ENCODE measurements at places on chromosomes 5 and 9.

GRCh38 chr9:35729700-35730485 is 2.1 kb downstream of the TLN1 start:
- DNase-seq = peak; percentile 31

GRCh38 chr5:95591490-95591901 is 28.4 kb upstream of the GPR150 start:
- DNase-seq = no peak

- DNase-seq = no peak
Measured at GRCh38 chr5:53418826-53419658, 61.4 kb upstream of the FST start.

DNA sequence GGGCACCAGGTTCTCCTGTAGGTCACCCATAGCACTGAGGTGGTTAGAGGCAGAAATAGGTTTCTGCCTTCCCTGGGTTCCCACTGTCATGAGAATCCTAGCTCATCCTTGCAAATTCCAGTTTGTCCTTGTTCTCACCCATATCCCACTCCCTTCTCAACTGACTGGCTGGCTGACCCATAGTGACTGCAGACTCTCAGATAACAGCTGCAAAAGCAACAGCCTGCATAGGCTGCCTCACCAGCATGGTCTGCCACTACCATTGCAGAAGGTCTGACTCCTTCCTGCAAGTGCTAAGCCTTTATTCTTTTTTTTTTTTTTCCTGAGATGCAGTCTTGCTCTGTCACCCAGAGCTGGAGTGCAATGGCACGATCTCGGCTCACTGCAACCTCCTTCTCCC is 194.0 kb downstream of the SEMA6A start:
- DNase-seq = no peak

DNA sequence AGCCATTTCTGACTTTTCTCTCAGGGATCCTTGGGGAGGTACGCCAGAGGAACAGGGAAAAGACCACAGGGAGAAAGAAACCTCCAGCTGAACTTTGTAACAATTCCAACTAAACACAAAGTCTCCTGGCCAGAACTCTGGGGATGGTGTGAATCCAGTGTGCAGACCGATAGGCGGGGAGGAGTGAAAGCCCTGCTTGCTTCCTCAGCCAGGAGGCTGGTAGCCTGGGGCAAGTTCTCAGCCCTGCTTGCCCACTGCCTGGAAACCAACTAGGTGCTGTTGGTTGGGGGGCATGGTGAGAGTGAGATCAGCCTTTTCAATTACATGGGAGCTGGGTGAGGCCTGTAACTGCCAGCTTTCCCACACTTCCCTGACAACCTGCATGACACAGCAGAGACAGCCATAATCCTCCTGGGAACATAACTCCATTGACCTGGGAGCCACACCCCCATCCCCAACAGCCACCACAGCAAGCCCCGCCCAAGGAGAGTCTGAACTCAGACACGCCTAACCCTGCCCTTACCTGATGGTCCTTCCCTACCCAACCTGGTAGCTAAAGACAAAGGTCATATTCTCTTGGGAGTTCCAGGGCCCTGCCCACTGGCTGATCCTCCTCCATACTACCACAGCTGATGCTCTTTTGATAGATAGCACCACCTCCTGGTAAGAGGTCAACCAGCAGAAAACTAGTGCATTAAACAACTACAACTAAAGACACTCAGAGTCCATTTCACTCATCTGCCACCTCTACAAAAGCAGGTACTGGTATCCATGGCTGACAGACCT is 100.1 kb upstream of the TNFAIP8 start:
- DNase-seq = no peak

- DNase-seq = no peak
Measured at GRCh38 chr9:91336786-91337185, 24.9 kb downstream of the AUH start.

- no peak for DNase-seq
Measured at GRCh38 chr5:147904110-147904509, 2.2 kb downstream of the C5orf46 start.

- no peak for DNase-seq
Measured at GRCh38 chr9:123457583-123457982, 101.6 kb downstream of the CRB2 start.

DNA sequence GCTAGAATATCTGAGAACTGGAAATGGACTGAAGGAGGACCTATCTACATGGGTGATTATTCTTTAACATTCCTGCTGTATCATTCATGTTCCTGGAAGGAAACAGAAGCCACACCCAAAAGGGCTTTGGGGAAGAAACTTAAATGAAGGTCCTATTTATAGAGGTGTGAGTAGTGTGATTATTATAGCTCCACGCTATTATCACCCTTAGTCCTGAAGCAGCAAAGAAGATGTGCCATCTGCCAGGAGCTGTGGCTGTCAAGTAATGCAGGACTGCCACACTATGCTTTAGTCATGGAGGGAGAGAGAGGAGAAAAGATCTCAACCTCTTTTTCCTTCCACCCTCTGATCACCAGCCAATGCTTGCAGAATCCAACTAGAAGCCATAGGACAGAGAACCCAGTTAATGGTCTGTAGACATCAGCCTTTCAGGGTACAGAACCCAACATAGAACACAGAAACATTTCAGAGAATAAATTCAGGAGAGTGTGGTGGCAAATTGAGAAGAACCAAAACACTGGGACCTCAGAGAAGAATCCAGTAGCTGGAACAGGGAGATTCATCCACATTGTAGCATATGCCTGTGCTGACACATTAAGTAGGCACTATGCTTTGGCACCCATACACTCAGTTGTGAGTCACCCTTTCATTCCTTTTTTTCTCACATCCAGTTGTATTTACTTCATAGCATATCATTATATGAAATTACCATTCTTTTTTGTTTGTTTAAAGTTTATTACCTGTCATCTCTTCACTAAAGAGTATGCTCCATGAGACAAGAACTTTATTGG is 21.0 kb upstream of the RNF180 start:
- DNase-seq = no peak

DNA sequence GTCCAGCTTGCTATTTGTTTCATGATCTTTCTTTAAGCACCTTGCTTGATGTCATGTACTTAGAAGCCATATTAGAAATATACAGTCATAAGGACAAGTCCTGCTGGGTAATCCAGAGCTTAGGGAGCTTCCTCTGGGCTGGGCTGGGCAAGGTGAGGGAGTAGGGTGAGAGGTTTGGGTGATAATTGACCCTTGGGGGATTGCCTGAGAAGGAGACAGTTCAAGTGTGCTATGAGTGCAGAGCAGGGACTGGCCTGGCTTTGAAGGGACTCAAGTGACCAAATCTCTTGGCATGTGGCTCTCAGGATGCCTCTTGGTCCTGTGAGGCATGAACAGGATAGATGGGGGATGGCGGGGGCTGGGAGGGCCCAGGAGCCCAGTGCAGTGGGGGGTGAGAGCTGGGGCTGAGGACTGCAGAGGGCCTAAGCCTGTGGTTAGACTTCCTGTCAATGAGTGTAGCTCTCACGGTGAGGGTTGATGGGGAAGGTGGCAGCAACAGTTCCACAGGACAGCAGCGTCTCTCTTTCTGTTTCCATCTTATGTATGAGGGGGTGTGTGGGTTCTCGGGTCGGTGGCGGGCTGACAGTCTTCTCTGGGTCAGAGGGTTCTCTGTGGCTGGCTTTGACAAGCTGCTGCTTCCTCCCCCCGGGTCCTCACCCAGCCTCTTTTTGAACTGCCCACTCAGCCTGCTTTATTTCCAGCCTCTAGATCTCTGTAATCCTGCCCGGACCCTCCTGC is 53.5 kb downstream of the RGS3 start:
- peak; percentile 86 for DNase-seq

DNA sequence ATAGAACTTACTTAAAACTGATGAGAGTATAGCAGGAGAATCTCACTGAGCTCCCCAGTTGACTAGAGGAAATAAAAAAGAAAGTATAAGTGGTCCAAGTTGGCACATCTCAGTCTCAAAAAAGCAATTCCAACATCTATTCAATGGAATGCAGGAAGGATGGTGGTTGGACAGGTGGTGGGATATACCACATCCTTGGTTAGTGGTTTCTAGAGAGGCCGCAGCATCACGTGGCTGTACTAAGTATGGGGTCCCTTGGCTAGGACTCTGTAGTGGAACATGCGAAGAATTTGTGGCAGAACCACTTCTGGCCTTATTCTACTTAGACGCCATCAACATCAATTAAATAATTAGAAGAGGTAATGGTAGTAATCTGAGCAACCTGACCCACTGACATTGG is 232.4 kb downstream of the SAXO1 start:
- DNase-seq = no peak

GRCh38 chr9:4152876-4153275 is 147.0 kb downstream of the GLIS3 start:
- DNase-seq = no peak

DNA sequence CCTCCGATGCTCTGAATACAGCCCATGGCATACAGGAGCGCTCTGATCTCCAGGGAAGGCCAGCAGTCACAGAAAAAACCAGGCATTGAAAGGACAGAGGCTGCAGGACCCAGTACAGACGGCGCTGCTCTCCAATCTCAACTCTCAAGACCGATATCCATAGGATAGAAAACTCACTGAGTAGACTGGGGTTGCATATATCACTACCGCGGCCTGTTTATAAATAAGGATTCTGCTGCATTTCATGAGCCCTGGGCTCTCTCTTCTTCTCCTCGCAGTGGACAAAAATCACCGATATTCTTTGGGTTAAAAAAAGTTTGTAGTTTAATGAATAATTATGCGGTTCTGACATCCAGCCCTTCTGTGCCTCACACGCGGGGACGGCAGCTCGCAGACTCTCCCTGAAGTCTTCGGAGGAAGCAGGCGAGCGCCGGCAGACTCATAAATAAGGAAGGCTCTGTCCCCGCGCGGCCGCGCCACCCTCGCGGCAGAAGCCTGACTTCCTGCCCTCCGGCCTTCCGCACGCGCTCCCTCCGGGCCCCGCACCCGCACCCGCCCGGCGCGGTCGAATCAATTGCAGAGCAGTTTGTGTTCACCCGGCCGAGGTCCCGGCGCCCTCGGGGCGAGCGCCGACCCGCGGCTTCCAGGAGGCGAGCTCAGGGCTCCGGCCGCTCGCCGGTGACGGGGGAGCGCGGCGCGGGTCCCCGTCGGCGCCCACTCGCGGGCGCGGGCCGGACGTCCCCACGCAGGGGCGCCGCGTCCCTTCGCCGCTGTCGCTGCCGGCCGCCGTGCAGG is at the start of gene FAM78A:
TSS of gene FAM78A (minus strand) at position 417 of the 795 bp plus-strand sequence. CDS start at position 86, 331 bp downstream.
- peak; percentile 69 for DNase-seq

GRCh38 chr5:110460837-110461236 is 265.6 kb downstream of the TMEM232 start:
- no peak for DNase-seq

DNA sequence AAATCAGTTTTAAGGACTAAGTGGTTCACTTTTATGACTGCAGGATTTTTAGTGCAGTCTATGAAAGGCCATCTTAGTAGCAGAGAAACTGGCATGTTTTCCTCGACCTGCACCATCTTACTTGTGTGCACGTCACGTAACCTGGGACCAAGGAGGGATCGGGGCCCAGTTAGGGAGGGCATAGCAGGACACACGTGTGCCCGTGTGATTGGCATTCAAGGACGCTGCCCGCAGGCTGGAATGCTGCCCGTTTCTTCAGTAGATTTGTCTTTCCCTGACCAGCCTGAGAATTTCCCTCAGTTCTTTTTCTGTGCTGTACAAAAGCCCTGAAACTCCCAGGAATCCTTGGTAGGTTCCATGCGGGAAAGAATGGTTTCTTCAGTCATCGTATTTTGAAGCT is 196.3 kb downstream of the TRIO start:
- DNase-seq = no peak

- no peak for DNase-seq
Measured at GRCh38 chr5:74863726-74864125, 2.5 kb downstream of the FAM169A start.

GRCh38 chr5:178077751-178078150 is 35.6 kb upstream of the N4BP3 start:
- no peak for DNase-seq

GRCh38 chr5:124751031-124751430 is 4.6 kb upstream of the ZNF608 start:
- DNase-seq = no peak

- peak; percentile 62 for DNase-seq
Measured at GRCh38 chr9:76394960-76395252, 680 bp upstream of the RFK start.

- no peak for DNase-seq
Measured at GRCh38 chr5:17951392-17952169, 317.3 kb downstream of the TAF11L14 start.

- DNase-seq = no peak
Measured at GRCh38 chr9:133818444-133818843, 80.3 kb upstream of the SARDH start.

DNA sequence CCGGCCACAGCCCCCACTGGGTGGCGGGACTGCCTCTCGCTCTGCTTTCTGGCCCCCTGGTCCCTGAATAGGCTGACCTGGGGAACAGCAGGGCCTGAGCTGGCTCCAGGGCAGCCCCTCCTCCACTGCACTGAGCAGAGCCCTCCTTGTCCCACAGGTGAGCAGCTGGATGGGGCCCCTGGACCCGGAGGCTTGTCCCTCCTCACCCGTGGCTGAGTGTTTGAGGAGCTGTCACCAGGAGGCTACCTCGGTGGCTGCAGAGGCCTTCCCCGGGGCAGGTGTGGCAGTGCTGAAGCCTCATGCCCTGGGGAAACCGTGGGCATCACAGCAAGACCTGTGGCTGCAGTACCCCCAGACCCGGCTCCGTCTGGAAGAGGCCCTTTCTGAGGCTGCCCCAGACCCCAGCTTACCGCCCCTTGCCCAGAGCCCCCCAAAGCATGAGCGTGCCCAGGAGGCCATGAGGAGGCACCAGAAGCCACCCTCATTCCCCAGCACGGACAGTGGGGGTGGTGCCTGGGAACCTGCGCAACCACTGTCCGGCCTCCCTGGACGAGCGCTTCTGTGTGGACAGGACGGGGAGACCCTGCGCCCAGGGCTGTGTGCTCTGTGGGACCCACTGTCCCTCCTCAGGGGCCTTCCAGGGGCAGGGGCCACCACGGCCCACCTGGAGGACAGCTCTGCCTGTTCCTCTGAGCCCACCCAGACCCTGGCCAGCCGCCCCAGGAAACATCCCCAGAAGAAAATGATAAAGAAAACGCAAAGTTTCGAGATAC is 28.5 kb upstream of the LRRC14B start:
- no peak for DNase-seq

DNA sequence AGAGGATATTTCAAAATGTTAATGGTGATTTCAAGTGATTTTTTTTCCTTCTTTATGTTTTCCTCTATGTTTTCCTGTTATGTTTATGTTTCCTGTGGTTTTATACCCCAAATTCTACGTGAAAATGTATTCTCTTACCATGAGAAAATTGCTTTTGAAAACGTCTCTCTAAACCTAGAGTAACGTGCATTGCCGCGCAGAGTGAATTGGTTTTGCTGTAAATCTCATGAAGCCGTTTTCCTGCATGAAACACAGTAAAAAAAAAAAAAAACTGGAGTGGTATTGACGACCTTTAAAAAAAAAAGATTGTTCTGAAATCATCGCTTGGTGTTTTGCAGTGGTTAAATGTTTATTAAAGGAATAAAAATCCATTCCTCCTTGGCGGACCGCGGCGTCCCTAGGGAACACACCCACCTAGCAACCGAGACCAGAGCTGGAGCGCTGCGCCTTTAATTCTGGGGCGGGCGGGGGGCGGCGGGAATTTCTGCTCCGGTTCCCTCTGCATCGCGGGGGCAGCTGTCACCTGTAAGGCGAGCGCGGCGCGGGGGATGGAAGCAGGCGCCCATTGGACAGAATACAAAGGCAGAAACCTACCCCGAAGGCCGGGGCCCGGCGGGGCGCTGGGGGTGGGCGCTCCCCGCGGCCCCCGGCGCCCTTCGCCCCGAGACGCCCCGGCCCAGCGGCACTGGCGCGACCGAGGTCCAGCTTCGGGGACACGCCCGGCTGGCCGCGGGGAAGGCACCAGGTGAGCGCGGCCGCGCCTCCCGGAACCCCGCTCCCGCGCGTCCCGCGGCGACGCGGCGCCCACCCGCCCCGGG is at the start of gene SOWAHA:
TSS of gene SOWAHA (plus strand) at position 522 of the 818 bp plus-strand sequence. CDS start 320 bp downstream, outside the sequence.
- peak; percentile 8 for DNase-seq

All from activated CD4-positive, alpha-beta T cell treated with anti-CD3 and anti-CD28 coated beads for 48 hours (primary cell).